Stimulated activated CD4-positive, alpha-beta T cell treated with anti-CD3 and anti-CD28 coated beads, Interleukin-1b, Interleukin-23, amount 100 ng/mL, for 48 hours (primary cell): ENCODE measurements at places on chromosomes 2 and 18.
A peak's percentile ranks its signal among the peaks of the same experiment; 100 is the strongest.

DNA sequence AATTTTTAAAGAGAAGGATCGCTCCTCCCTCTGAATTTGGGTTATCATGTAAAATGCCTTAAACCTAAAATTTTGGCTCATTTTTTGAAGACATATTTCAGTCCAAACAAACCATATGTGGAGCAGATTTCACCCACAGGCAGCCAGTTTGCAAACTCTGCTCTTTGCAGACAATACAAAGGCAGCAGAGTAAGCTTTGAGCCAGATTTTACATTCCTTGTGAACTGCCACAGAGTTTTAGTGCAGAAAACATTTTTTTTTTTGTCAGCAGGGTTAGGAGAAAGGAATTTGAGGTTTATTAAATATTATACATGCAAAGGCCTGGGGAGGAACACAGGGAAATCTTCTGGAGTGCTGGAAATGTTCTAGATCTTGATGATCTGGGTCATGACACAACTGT, 171.9 kb upstream of the FN1 start:
- DNase-seq: no peak

- DNase-seq: no peak
Measured at GRCh38 chr2:44269831-44270230, 5.4 kb upstream of the SLC3A1 start.

DNA sequence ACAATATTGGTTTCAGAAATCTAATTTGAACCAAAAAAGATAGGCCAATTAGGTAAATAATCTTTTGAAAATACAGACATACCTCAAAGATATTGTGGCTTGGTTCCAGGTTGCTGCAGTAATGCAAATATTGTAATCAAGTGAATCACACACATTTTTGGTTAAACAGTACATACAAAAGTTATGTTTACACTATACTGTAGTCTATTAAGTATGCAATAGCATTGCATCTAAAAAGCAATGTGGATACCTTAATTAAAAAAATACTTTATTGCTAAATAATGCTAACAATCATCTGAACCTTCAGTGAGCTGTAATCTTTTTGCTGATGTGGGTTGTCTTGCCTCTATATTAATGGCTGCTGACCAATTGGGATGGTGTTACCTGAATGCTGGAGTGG, 67.3 kb downstream of the KYNU start:
- no peak for DNase-seq

GRCh38 chr2:204279819-204280218, 265.5 kb upstream of the PARD3B start:
- no peak for DNase-seq

DNA sequence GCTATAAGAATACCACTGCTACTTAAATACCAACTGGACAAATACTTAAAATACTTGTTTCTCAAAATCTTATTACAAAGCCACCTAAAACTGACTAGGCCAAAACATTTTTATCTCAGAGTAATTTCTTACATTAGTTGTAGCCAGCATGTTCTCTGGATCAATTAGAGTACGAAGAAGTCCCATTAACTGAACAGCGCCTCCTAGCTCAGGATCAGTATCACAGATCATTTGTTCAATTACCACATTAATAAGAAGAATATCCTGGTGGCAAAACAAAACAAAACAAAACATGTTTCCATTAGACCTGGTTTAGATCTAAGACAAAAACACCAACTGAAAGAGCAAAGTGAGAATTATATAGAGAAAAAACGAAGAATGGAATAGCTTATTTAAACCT, 36.0 kb downstream of the PPP4R3B start:
- no peak for DNase-seq

- no peak for DNase-seq
Measured at GRCh38 chr2:149033716-149034115, 4.8 kb upstream of the LYPD6B start.

- no peak for DNase-seq
Measured at GRCh38 chr2:163347982-163348856, 387.6 kb downstream of the FIGN start.

DNA sequence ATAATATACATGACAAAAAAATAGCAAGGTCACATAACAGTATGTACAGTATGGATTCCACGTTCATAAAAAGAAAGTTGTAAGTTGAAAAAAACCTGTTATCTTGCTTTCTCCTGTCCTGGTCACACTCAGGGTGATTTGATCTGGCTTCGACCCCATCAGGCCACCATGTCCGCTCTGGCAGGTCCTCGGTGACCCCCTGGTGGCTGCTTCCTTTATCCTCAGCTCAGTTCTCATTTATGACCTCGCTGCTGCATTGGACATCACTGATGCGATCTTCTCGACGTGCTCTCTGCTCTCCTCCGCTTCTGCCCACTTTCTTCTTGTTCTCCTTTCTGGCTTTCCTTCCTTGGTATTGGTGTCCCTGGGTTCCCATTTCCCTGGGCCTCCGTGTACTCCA, 29.7 kb downstream of the DGKD start:
- DNase-seq: no peak

- DNase-seq: no peak
Measured at GRCh38 chr2:218305383-218305782, 13.1 kb upstream of the TMBIM1 start.

- peak; percentile 30 for DNase-seq
Measured at GRCh38 chr18:72652990-72653593, 109.0 kb upstream of the CBLN2 start.

GRCh38 chr2:45943219-45944044, 292.0 kb downstream of the PRKCE start:
- DNase-seq: no peak

GRCh38 chr2:151668737-151669136, 65.5 kb downstream of the NEB start:
- DNase-seq: no peak

DNA sequence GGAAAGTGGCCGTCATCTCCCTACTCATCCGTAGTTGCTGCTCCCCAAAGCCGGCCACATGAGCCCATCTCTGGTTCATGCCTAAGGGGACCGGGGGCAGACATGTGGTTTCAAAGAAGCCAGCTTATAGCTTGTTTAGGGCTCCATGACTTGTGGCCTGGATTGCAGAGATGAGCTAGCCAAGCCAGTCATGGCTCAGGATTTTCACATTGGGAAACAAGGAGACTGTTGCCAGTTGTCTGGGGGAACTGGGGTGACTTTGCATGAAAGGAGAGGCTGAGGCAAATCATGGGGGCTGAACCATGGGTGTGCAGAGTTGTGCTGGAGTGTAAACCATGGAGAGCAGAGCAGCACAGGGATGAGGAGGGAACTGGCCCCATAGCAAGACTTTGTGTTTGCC, 183.0 kb upstream of the APCDD1 start:
- DNase-seq: no peak

DNA sequence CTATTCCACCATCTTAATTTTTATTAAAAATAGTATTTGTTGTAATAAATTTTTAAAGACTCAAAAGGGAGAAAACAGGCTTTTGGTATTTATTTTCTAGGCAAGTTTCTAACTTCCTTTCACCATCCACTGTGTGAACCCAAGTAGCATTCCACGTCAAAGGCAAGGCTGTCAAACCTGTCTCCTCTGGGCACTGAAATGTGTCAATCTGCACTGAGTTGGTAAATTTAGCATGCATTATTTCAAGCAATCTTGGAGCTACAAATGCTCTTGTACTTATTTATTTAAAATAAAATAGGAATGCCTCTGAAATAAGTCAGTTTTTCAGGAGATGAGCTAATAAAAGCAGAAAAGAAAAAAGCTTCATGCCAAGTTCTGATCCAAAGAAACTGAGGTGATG, 130.9 kb upstream of the CNTNAP5 start:
- DNase-seq: no peak

DNA sequence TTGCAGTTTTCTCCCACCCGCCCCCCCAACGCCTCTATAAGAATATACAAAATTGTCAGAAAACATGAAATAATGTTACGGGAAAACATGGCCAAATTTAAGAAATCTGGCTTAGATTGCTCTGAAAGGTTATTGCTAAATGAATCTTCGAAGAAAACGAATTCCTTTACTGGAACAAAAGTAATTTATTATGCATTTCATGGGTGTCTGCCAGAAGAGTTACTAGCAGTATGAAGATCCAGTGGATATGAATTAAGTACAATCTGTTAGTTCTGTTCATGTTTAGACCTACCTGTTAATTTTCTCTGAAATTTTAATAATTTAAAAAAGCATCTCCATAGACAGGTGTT, 21.9 kb downstream of the GATA6 start:
- DNase-seq: no peak

GRCh38 chr2:143558665-143559064, 429.4 kb downstream of the ARHGAP15 start:
- DNase-seq: no peak

GRCh38 chr2:203830304-203831055, 37.1 kb upstream of the CTLA4 start:
- peak; percentile 87 for DNase-seq

- DNase-seq: no peak
Measured at GRCh38 chr2:151395509-151396374, 14.0 kb upstream of the RIF1 start.

- no peak for DNase-seq
Measured at GRCh38 chr2:113118263-113118657, 9.1 kb upstream of the IL1RN start.

DNA sequence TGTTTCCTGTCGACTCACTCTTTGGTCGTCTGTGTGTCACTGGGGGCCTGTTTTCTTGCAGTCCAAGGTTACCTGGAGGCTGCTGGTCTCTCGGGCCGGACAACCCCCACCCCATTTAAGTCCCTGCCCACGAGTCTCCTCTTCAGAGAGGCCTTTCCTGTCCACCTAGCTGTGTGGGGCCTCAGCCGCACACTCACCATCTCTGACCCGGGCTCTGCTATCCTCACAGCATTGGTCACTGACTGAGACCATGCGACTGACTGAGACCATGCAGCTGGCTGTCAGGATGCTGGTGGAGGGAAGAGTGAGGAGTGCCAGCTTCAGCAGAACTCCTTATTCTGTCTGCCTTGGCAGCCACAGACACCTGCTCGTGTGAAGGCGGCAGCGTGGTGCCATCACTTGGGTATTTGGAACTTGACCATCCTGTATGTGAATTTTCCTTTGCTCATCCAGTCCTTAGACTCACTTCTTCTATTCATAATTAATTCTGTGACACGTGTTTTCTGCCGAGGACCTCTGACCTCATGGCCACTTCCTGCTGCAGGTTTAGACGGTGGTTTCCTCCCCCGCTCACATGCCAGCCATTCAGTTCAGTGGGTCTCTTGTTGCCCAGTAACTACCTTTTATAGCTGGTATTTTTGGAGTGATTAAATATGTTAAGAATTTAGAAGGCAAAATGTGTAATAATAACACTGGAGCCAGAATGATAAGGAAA, 47.5 kb upstream of the ASB1 start:
- peak; percentile 10 for DNase-seq

GRCh38 chr2:239234191-239235175, 166.3 kb downstream of the HDAC4 start:
- no peak for DNase-seq

- no peak for DNase-seq
Measured at GRCh38 chr18:60018618-60019462, 119.0 kb downstream of the PMAIP1 start.

DNA sequence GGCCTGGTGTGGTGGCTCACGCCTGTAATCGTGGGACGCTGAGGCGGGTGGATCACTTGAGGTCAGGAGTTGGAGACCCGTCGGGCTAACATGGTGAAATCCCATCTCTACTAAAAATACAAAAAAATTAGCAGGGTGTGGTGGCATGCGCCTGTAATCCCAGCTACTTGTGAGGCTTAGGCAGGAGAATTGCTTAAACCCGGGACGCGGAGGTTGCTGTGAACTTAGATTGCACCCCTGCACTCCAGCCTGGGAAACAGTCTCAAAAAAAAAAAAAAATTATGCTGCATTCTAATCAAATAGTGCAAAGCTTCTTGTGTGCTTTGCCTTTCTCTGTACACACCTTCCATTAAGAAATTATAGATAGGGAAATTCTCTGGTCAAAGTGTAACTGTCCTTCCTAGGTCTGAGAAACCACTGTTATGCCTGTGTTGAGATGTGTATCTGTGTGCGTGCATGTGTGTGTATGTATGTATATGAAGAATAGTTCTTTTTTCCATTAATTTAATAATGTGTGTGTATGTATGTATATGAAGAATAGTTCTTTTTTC, 2.5 kb downstream of the CD28 start:
- DNase-seq: no peak

DNA sequence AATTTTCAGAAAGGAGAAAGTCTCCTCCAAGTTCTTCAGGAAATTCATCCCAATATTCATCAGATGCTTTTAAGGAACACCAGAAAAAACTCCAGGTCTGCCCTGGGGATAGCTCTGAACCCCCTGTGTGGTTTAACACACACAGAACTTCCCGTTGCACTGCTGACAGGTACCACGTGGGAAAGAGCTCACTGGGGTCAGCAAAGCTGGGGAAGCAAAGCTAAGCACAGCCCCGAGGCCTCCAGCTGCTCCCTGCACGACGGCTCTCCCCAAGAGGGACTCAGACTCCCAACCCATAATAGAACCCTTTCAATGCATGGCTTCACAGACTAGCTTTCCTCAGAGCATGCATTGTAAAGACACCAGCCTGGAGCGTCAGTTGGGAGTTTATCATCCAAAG, 28.0 kb downstream of the ADI1 start:
- no peak for DNase-seq

DNA sequence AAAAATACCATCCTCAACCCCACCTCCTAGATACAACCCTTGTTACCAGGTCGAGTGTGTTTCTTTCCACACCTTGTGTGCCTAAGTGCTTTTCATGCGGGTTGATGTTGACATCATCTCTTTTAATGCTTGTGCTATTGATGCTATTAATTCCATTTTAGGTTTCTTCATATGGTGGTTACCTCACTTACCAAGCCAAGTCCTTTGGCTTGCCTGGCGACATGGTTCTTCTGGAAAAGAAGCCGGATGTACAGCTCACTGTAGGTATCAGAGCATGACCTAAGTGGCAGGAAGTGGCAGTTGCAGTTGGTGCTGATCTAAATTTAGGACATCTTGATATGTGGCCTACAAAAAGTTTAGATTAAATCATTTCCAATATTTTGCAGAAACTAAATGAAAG, 149.9 kb upstream of the TTC39C start:
- DNase-seq: peak; percentile 12

DNA sequence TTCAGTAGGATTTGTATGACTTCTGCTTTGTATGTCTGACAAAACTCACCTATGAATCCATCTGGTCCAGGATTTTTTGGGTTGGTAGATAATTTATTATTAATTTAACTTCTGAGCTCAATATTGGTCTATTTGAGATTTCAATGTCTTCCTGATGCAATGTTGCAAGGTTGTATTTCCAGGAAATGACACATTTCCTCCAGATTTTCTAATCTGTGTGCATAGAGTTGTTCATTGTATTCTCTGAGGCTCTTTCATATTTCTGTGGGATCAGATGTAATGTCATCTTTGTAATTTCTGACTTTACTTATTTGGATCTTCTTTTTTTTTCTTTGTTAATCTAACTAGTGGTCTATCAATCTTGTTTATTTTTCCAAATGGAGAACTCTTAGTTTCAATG, 584.7 kb upstream of the SETBP1 start:
- DNase-seq: no peak

GRCh38 chr2:216539791-216540241, 41.2 kb downstream of the RPL37A start:
- DNase-seq: no peak

DNA sequence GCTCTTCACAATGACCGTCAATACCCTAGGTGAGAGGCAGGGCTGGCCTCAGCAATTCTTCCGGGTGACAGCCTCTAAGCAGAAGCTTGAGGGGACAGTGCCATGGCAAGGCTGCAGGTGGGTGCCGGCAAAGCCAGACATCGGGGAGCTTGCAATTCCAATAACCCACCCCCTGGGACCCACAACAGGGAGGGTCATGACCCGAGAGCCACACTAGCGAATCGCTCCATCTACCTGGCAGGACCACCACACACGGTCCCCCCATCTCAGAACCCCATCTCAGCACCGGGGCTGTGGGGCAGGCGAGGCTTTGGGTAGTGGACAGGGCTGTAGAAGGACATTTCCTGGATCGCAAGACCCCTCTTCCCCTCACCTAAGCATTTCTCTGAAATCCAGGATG, 177.2 kb downstream of the ACKR3 start:
- DNase-seq: no peak
